ENCODE measurements at places on chromosomes 2 and 18. TPM values are rescaled to one million over a fixed set of nuclear protein-coding genes. Genes with fewer than 3 reads are reported as not detected.

GRCh38 chr2:66456183-66457041, 21.5 kb downstream of the MEIS1 start:
- peak; percentile 44 for DNase-seq

TRMT61B gene
- 29.2 TPM for total RNA-seq

DNA sequence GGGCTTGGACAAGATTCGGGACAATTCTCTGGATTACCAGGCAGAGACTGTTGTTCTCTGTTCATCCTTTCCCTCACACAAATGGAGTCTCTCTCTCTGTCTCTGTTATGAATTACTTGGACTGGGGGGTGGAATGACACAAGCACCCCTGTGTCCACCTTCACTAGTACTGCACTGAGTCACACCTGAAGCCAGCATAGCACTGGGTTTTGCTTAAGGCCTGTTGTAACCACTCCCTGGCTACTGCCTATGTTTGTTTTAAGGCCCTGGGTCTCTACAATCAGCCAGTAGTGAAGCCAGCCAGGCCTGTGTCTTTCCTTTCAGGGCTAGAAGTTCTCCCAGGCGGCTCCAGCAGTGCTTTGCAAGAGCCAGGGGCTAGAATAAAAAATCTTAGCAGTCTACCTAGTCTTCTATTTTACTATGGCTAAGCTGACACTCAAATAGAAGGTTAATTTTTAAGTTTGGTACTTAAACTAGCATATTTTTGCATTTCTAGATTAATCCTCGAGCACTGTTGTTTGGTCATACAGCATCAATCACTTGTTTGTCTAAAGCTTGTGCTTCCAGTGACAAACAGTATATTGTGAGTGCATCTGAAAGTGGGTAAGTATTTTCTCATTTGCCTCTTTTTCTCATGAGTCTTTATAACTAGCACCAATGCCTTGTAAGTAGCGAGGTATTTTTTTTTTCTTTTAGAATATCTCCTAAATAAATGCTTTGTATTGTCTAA, 27.8 kb downstream of the WDR7 start:
- DNase-seq, result no peak

DNA sequence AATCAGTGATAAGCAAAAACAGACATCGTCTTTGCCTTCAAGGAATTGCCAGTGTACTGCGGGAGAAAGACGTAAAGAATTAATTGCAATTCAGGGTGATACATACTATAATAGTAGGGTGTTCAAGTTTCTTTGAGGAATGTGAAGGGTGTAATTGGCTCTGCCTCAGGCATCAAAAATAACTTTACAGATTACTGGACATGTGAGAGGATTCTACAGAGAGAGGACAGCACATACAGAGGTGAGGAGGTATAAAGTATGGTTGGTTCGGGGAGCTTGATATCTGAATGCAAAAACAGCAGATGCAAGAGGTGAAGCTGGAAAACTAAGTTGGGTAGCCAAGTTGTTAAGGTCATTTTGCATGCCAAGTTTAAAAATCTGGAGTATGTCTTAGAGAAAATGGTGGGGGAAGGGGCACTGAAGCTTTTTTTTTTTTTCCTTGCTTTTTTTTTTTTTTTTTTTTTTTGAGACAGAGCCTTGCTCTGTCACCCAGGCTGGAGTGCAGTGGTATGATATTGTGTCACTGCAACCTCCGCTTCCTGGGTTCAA, 227.5 kb upstream of the FOSL2 start:
- peak; percentile 36 for DNase-seq

DNA sequence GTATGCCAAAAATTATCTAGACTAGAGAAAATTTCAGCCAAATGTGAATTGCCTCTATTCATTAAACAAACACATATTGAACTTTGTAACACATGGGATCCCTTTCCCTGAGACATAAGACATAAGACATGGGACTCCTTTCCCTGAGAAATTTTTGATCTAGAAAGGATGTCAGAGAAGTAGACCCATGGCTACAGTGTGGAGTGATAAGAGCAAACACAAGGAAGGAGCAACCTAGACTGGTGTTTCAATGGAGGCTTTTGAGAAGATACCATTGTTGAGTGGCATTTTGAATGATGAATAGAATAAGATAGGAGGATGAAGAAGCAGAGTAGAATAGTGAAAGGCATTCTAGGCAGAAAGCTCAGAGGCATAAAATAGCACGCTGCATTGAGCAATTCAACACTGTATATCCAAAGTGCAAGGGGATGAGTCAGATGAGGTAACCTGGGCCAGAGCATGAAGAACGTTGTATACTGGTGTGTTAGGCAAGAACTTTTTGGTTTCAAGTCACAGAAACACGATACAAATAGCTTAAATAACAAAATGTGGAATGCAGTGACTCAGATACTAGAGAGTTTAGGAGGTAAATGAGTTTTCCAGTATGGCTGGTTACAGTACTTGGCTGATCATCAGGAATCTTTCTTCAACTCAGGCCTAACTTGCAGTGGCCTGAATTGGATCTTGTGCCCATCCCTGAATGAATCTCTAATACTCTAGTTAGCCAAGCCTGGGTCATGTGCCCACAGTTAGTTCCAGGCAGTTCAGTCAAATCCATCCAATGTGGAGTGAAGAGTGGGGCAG, 129.8 kb upstream of the TANK start:
- DNase-seq, result peak; percentile 93

KCNG2 gene
- not detected for total RNA-seq

GRCh38 chr2:152472481-152472887, 137.5 kb downstream of the FMNL2 start:
- DNase-seq, result no peak

CLEC4F gene
- not detected for total RNA-seq

- peak; percentile 100 for DNase-seq
Observed at GRCh38 chr2:176491172-176491904, 222.1 kb downstream of the MTX2 start.

SLC9A4 gene
- total RNA-seq, result not detected

GRCh38 chr2:38835015-38835601, 40.6 kb downstream of the DHX57 start:
- DNase-seq, result peak; percentile 19

GRCh38 chr2:105789745-105790460, 45.2 kb downstream of the NCK2 start:
- DNase-seq, result peak; percentile 88

GRCh38 chr18:68772268-68772667, 25.6 kb upstream of the CCDC102B start:
- DNase-seq, result no peak

Data from RPMI7951 (cell line).